ENCODE measurements at places on chromosomes 2 and 18. TPM values are rescaled to one million over a fixed set of nuclear protein-coding genes. Genes with fewer than 3 reads are reported as not detected.

Gene MC4R
- total RNA-seq, result 0.28 TPM

DNA sequence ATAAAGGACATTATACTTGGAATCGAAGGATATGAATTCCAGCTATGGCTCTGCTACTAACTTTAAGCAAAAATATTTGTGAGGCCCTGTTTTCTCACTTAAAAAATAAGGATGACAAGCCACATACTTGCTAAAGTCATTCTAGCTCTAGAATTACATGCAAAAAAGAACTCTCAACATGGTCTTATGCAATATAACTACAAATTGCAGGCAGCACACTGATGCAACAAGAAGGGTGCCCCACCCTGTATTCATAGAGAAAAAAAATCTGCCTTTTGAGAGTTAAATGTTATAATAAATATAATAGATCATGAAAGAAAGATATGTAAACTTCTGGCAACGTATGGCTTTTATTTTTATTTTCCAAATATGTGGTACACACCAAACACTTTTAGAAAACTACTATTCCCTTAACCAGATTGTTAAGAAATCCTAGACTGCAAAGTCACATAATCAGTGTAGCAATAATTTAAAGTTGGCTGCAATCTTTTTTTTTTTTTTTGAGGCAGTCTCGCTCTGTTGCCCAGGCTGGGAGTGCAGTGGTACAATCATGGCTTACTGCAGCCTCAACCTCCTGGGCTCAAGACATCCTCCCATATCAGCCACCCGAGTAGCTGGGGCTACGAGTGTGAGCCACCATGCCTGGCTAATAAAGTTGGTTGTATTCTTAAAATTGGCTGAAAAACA is 40.2 kb upstream of the WDSUB1 start:
- H3K27ac ChIP-seq, result peak overlapping the region; percentile 57
- H3K27me3 ChIP-seq, result no peaks in the 10 kb centered on the region
- DNase-seq, result peak; percentile 39
- no peaks in the 10 kb centered on the region for H3K4me1 ChIP-seq
- H3K4me3 ChIP-seq, result no peak overlapping the region

DNA sequence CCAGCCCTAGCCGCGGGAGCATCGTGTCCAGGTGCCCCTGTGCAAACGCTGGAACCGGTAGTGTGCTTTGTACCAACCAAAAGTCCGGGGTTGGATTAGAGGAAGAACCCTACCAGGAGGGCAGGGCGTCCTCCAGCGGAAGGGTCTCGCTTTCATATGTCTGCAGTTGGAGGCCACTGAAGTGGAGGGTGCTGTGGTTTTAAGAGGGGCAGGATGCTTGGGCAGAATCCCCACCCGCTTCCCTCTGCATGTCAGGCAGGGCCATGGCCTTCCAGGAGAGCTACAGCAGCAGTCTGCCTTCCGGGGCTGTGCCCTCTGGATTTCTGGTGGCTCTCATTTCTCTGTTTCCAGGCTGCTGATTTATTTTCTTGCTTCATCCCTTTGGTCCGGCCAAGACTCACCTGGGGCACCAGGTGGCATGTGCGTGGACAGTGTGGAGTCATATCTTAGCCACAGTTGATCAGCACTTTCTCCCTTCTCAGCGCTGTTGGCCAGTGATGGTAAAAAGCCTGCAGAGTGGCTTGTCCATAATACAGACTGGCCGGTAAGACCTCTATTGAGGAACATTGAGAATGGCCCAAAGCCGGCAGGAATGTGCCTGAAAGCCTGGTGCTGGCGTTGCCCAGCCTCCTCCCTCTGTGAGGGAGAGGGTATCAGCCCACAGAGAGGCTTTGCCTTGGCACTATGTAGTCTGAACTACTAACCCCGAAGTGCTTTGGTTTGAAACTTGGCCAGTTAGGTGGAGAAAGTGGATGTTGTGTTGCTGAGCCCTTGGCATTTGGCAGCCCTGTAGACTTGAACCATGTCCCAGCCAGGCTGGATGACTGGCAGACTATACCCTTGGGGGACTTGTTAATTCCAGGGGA is 1.8 kb downstream of the AGAP1 start:
- H3K4me3 ChIP-seq, result peak overlapping the region; percentile 99
- DNase-seq, result no peak
- peak overlapping the region; percentile 72 for H3K27ac ChIP-seq
- H3K36me3 ChIP-seq, result no peaks in the 10 kb centered on the region
- H3K27me3 ChIP-seq, result no peaks in the 10 kb centered on the region
- H3K4me1 ChIP-seq, result peaks cover 11% of the 10 kb centered on the region

Gene CHRNG
- total RNA-seq, result not detected

- no peak overlapping the region for H3K4me3 ChIP-seq
- DNase-seq, result no peak
- no peaks in the 10 kb centered on the region for H3K4me1 ChIP-seq
- no peaks in the 10 kb centered on the region for H3K36me3 ChIP-seq
Measured at GRCh38 chr18:77547757-77548156, 298.1 kb downstream of the GALR1 start.

DNA sequence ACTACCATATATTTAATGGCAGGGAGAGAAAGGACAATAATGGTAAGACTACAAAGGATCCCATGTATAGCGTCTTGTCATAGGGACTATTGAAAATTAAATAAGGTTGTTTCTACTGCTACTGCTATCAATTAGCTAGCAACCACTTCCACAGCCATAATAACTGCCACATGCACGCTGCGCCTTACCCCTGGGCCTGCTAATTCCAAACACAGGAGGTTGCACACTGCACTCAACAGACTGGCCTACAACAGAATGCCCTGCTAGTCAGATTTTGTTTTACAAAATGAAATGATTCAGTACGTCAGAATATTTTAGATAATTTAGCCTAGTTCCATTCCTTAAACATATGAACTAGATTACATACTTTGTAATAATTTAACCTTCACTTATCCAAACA is 121.0 kb upstream of the SMAD7 start:
- H3K4me1 ChIP-seq, result peaks cover 20% of the 10 kb centered on the region
- no peak overlapping the region for H3K4me3 ChIP-seq
- DNase-seq, result no peak
- H3K27ac ChIP-seq, result peak overlapping the region; percentile 22
- H3K27me3 ChIP-seq, result no peaks in the 10 kb centered on the region

- no peak for DNase-seq
- H3K4me1 ChIP-seq, result no peaks in the 10 kb centered on the region
- no peak overlapping the region for H3K4me3 ChIP-seq
- no peaks in the 10 kb centered on the region for H3K36me3 ChIP-seq
Measured at GRCh38 chr2:176261136-176261535, 8.1 kb upstream of the MTX2 start.

GRCh38 chr18:10367836-10368235 is 86.6 kb upstream of the APCDD1 start:
- H3K4me1 ChIP-seq, result peaks cover 10% of the 10 kb centered on the region
- no peaks in the 10 kb centered on the region for H3K36me3 ChIP-seq
- no peak for DNase-seq
- H3K27me3 ChIP-seq, result no peaks in the 10 kb centered on the region

DNA sequence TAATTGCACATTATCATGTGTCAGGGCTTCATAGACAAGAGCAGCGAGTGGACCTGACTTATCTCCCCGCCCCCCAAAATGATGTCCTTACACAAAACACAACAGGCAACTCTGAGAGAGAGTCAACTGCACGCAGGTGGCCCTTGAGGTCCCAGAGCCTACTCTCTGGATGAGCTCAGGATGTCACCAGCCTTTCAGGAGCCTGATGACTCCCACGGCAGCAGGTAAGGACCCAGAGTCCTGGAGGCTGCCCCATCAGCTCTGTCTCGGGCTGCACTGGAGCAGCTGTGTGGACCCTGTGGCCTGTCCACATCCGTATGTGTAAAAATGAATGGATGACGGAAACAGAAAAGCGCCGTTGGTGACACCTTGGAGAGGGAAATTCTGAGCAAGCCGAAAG is 130.9 kb downstream of the HDAC4 start:
- H3K4me3 ChIP-seq, result no peak overlapping the region
- no peaks in the 10 kb centered on the region for H3K36me3 ChIP-seq
- H3K4me1 ChIP-seq, result peaks cover 49% of the 10 kb centered on the region
- DNase-seq, result no peak
- H3K27me3 ChIP-seq, result no peaks in the 10 kb centered on the region

Gene LRRC30
- total RNA-seq, result not detected

Gene GREB1
- not detected for total RNA-seq

GRCh38 chr2:150485114-150485870 is 2.2 kb downstream of the RND3 start:
- H3K27ac ChIP-seq, result peak overlapping the region; percentile 100
- peaks cover 2% of the 10 kb centered on the region for H3K4me1 ChIP-seq
- no peaks in the 10 kb centered on the region for H3K27me3 ChIP-seq
- peak; percentile 53 for DNase-seq

Gene TUBB8B
- not detected for total RNA-seq

Gene SERPINB2
- total RNA-seq, result 34.4 TPM

- H3K27ac ChIP-seq, result no peak overlapping the region
- peaks cover 11% of the 10 kb centered on the region for H3K36me3 ChIP-seq
Measured at GRCh38 chr2:55891671-55892094, 31.9 kb downstream of the EFEMP1 start.

GRCh38 chr18:62361288-62361687 is 36.2 kb downstream of the TNFRSF11A start:
- DNase-seq, result no peak
- H3K36me3 ChIP-seq, result no peaks in the 10 kb centered on the region
- H3K27ac ChIP-seq, result no peak overlapping the region
- peaks cover 27% of the 10 kb centered on the region for H3K27me3 ChIP-seq
- no peak overlapping the region for H3K4me3 ChIP-seq
- no peaks in the 10 kb centered on the region for H3K4me1 ChIP-seq

Gene PID1
- 0.83 TPM for total RNA-seq

- DNase-seq, result peak; percentile 96
- H3K4me1 ChIP-seq, result peaks cover 46% of the 10 kb centered on the region
- no peak overlapping the region for H3K4me3 ChIP-seq
- no peaks in the 10 kb centered on the region for H3K27me3 ChIP-seq
- H3K27ac ChIP-seq, result peak overlapping the region; percentile 64
Measured at GRCh38 chr18:77067291-77068061, 65.1 kb downstream of the MBP start.

DNA sequence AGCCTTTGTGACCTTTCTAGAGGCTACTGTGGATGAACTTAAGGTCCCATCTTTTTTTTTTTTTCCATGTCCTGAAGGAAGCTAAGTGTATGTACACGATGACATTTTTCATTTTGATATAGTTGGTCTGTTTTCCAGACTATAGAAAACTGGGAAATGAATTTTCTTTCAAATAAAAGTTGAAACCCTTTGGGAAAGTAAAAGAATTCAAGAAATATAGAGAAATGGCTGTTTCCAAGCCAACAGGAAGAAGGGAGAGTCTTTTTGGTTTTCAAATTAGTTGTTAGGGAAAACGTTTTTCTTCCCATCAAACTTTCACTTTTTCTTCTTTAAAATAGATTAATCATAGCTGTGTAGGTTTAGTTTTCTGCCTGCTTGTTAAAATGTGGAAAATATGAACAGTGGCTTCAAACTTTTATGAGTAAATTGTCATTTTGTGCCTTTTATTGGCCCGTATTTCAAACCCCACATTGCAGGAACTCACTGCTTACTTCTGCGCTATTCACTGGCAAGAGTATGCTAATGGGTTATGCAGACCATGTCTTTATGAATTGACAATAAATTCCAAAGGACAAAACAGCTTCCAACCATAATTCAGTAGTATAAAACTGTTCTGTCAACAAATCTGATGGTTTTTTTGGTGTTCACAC is 27.7 kb upstream of the LYPD1 start:
- peaks cover 7% of the 10 kb centered on the region for H3K4me1 ChIP-seq
- no peak overlapping the region for H3K4me3 ChIP-seq
- no peak for DNase-seq
- no peaks in the 10 kb centered on the region for H3K27me3 ChIP-seq

DNA sequence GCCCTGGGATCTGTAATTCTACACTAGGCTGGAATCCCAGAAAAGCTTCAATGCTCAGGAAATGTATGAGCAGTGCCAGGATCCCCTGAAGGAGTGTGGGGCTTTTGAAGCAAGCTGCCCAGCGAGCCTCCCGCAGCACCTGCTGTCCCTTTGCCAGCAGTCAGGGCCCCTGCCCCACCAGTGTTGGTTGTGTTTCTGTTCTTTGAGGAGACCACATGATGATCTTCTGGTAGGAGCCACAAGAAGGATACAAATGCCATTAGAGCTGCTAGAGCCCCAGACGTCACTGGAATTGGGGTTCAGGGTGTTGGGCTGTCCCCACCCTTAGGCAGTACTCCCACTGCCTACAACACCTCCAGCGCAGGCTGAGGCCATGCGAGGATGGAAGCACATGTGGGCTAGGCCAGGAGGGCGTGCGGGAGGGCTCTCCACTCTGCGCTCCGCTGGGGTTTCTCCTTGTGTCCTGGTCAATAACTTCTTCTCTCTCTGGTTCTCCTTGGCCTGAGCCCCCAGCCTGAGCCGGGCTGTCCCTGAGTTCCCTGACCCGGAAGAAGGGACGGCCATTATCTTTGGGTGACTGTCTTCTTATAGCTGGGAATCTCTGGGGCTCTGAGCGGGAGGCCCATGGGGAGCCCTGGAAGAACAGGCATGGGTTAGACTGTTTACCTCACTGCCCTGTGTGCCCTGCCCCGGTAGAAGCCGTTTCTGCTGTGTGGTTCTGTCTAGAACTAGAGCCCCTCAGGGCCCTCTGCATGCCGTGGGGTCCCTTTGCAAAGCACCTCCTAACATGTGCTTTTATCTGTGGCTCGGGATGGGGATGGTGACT is 73.9 kb downstream of the LRRFIP1 start:
- no peak for DNase-seq
- H3K4me1 ChIP-seq, result peaks cover 65% of the 10 kb centered on the region
- no peaks in the 10 kb centered on the region for H3K27me3 ChIP-seq
- H3K27ac ChIP-seq, result peak overlapping the region; percentile 62
- no peaks in the 10 kb centered on the region for H3K36me3 ChIP-seq
- H3K4me3 ChIP-seq, result no peak overlapping the region

Gene MYL1
- not detected for total RNA-seq

Gene ARID5A
- 2.2 TPM for total RNA-seq

Gene NTSR2
- not detected for total RNA-seq

- no peaks in the 10 kb centered on the region for H3K27me3 ChIP-seq
- no peak overlapping the region for H3K4me3 ChIP-seq
- peak overlapping the region; percentile 6 for H3K27ac ChIP-seq
Measured at GRCh38 chr2:237483018-237483731, 3.9 kb upstream of the MLPH start.

DNA sequence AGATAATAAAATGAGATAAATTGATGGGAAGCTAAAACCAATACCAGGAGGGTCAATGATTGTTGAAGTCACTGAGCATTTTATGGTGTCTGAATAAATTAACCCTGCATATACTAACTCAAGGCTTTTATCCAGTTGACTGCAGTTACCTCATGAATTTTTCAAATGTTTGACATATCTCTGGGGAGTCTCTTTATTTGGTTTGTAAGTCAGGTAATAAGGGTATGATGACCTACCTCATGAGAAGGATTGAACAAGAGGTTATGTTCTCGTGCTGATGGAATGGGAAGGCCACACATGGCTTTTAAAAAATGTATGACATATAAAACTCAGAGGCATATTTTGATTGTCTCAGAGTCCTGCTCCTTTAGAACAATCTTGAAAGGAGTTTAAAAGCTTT is 237.6 kb downstream of the THSD7B start:
- no peaks in the 10 kb centered on the region for H3K4me1 ChIP-seq
- H3K36me3 ChIP-seq, result no peaks in the 10 kb centered on the region
- H3K27me3 ChIP-seq, result no peaks in the 10 kb centered on the region
- no peak overlapping the region for H3K27ac ChIP-seq

- H3K36me3 ChIP-seq, result no peaks in the 10 kb centered on the region
- peaks cover 10% of the 10 kb centered on the region for H3K4me1 ChIP-seq
- no peak for DNase-seq
Measured at GRCh38 chr2:60481257-60481656, 72.2 kb downstream of the BCL11A start.
